ENCODE measurements at places on chromosomes 7 and 10.
A peak's percentile ranks its signal among the peaks of the same experiment; 100 is the strongest.

DNA sequence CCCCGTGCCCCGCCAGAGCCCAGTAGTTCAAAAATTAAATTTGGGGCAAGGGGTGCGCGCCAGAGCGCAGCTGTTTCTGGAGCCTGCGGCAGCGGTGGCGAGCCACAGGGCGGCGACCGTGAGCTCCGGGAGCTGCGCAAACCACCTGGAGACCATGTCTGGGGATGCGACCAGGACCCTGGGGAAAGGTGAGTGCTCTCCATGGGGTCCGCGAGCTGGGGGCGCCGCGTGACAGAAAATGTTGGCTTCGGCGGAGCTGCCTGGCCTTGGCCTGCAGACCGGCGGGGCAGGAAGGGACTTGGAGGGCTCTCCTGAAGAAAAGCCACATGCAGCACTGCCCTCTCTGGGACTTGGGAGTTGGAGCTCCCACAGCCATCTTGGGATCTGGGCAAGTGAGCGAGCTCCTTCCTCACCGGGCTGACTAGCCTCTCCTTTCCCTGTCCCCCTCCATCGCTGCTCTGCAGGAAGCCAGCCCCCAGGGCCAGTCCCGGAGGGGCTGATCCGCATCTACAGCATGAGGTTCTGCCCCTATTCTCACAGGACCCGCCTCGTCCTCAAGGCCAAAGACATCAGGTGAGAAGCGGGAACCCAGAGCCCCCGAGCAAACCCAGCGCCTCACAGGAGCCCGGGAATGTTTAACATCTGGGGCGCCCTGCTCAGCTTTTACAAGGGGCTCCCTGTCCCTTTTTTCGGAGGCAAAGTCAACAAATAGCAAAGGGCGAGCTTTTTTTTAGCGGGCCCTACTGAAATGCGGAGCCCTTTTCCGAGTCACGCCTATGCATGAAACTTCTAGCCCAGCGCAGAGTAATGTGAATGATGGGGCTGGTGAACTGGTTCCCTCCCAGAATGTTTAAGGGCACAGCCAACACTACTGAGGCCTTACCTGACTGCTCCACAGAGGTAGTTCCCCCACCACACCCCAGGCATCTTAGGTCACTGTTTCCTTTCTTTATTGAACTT lies 6.1 kb downstream of the GSTO2 start:
- DNase-seq = no peak

DNA sequence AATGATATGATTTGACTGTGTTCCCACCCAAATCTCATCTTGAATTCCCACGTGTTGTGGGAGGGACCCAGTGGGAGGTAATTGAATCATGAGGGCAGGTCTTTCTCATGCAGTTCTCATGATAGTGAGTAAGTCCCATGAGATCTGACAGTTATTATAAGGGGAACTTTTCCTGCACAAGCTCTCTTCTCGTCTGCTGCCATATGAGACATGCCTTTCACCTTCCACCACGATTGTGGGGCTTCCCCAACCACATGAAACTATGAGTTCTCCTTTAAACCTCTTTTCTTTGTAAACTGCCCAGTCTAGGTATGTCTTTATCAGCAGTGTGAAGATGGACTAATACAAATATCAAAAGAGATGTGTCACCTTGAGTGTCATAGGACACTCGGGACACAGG lies 502.7 kb upstream of the PODXL start:
- no peak for DNase-seq

DNA sequence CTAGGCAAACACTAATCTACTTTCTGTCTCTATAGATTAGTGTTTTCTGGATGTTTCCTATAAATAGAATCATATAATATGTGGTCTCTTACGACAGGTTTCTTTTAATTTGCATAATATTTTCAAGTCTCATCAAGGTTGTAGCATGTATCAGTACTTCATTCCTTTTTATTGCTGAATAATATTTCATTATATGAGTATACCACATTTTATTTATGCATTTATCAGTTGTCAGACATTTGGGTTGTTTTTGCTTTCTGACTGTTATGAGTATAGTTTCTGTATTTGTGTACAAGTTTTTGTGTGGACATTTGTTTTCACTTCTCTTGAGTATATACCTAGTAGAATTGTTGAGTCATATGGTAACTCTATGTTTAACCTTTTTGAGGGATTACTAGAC lies 48.2 kb downstream of the SHOC2 start:
- DNase-seq = no peak

DNA sequence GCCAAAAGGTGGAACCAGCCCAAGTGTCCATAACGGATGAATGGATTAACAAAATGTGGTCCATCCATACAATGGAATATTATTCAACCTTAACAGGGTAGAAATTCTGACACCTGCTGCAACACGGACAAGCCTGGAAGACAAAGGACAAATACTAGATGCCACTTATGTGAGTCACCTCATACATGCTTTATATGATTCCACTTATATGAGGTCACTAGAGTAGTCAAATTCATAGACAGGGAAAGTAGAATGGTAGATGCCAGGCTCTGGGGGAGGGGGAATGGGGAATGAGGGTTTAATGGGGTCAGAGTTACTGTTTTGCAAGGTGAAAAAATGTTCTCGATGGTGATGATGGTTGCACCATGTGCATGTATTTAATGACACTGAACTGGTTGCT lies 34.0 kb upstream of the CYTH3 start:
- no peak for DNase-seq

- no peak for DNase-seq
Observed at GRCh38 chr7:141418066-141418465, 133.1 kb upstream of the AGK start.

GRCh38 chr7:4747746-4748145 lies 27.7 kb upstream of the AP5Z1 start:
- DNase-seq = no peak

GRCh38 chr10:69669409-69669808 lies 39.4 kb downstream of the FAM241B start:
- no peak for DNase-seq

- no peak for DNase-seq
Observed at GRCh38 chr7:36215457-36215765, 62.4 kb downstream of the EEPD1 start.

- DNase-seq = no peak
Observed at GRCh38 chr7:121339082-121339481, 10.3 kb downstream of the WNT16 start.

- peak; percentile 64 for DNase-seq
Observed at GRCh38 chr7:95609277-95609971, 13.1 kb upstream of the PDK4 start.

GRCh38 chr7:120973849-120974248 lies 14.7 kb upstream of the CPED1 start:
- no peak for DNase-seq

DNA sequence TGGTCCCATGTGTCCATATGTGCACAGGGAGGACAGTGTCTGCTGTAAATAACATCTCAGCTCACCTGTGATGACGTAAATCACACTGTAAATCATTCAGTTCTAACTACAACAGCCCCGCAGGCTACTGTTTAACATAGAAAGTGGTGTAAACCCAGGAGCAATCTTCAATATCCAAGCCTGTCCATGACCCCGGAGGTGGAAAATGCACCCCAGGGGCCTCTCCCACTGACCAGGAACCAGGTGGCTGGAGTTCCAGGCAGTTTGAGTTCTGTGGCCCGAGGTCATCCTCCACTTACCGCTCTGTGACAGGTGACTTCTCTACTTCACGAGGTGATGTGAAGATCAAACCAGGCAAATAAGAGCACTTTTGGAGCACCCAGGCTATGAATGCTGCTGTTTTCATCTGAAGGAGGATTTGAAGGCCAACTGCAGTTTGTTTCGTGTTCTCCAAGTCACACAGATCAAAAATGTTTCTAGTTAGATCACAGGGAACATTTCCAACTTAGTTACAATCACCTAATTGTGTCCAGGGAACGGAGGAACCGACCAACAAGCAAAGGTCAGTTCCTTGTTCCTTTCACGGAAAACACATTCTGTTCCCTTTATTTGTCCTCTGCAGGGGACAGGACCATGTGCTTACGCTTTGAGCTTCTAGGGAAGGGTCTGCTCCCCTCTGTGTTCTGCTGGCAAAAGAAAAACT lies 131.8 kb downstream of the WDR37 start:
- DNase-seq = no peak

GRCh38 chr7:116307253-116307652 lies 96.9 kb downstream of the TES start:
- no peak for DNase-seq

DNA sequence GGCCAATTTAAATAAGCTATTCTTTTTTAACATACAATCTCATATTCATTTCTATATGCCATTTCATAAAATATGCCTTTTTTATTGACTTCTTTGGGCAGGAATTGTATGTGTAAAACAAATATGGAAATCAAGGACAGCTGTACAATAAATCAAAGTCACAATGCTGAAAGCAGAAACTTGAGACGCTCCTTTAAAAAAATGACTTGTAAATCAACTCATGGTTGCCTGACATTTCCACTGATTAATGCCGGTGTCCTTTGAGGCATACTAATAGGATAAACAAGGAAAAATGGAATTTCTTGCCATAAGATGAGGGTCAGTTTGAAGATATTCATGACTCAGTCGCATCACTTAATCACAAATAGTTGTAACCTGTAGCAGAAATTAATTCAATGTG lies 247.4 kb upstream of the TEX47 start:
- DNase-seq = no peak

DNA sequence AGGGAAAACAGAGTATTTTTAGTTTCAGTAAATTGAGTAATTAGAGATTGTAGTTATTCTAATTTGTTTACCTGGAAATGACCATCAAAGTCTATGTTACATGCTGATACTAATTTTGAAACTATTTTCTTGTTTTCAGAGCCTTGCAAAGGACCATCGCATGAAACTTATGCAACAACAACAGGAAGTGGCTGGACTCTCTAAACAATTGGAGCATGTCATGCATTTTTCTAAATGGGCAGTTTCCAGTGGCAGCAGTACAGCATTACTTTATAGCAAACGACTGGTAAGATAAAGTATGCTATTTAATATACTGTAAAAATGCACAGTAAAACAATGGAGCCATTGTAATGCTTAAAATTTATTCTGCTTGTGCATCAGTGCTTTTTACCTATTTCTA lies 78.5 kb downstream of the TRIM24 start:
- no peak for DNase-seq

DNA sequence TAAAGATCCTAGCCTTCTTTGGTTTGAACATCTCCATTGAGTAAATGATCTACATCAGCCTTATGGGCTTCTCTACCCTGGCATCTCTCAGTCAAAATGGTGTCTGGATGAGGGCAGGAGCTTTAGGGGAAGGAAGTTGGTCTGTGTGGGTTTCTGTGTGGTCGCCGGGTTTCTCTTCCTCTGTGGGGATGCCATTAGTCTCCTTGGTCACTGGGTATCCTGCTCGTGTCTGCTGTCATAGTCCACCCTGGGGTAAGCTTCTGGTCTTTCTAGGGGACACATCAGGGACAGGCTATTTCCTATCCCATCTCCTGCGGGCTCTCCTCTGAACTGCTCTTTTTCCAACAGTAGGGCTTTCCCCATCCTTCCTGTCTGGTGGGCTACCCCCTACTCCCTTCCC lies 150.3 kb upstream of the NPY start:
- no peak for DNase-seq

- DNase-seq = no peak
Observed at GRCh38 chr7:41912851-41913567, 210.1 kb upstream of the INHBA start.

Data from left lobe of liver (tissue), 2 donors.